Activated T-cell treated with anti-CD3 and anti-CD28 coated beads, Interleukin-2, amount 50 U/mL, for 72 hours (primary cell): ENCODE measurements at places on chromosomes 1 and 21. TPM values are rescaled to one million over a fixed set of nuclear protein-coding genes. Genes with fewer than 3 reads are reported as not detected.

- DNase-seq, result peak; percentile 21
Measured at GRCh38 chr1:87435484-87435883, 106.8 kb downstream of the LMO4 start.

DNA sequence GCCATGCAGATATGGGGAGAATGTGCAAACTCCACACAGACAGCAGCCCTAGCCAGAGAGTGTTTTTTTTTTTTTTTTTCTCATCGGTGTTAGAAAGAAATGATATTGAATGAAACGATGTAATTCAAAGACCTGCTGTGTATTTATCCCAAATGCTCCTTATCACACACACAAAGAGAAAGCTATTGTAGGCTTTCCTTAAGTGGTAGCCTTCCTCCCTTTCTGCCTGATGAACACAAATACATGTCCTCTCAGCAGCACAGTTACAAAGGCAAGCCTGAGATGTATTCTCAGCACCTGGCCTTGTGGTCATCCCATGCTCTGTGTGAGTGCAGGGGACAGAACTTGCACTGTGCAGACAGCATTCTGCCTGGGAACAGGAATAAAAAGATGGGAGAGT is 93.8 kb downstream of the PLPPR5 start:
- DNase-seq, result no peak

- DNase-seq, result no peak
Measured at GRCh38 chr1:44694863-44695478, 20.5 kb downstream of the ARMH1 start.

DNA sequence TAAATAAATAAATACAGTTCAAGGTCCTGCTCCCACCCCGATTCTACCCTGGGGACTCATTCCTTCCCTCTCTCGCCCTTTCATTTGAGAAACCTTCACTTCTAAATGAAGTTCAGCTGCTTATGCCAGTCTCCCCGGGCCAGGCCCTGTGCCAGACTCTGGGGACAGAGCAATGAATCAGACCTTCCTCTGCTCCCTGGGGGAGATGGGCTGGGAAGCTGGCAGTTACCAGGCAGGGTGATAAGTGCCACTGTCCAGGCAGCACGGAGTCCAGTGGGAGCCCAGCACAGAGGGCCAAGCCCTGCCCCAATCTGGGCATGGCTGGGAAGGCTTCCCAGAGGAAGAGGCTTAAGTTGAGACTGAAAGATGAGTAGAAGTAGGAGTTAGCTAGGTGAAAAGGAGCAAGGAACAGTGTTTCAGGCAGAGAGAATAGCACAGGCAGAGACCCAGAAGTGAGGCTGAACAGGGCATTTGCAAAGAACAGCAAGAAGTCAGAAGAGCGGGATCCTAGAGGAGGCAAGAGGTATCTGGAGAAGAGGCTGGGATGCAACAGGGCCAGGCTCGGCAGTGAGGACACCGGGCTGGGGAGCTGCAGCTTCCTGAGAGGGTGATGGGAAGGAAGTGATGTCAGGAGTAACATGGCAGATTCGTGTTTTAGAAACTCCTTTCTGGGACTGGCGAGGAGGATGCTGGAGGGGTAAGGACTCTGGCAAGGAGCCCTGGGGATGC is 13.5 kb downstream of the KCNQ4 start:
- DNase-seq, result no peak

DNA sequence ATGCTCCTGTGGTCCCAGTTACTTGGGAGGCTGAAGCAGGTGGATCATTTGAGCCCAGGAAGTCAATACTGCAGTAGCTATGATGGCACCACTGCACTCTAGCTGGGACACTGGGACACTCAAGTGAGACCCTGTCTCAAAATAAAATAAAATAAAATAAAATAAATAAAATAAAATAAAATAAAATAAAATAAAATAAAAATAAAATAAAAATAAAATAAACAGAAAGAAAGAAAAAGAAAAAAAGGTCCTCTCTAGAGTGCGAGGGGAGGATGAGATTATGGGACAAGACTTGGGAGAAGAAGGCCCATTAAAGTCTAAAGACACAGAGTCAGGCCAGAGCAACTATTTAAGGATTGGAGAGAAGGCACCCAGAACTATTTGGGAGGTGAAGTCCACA is 172.5 kb downstream of the IER5 start:
- DNase-seq, result no peak

DNA sequence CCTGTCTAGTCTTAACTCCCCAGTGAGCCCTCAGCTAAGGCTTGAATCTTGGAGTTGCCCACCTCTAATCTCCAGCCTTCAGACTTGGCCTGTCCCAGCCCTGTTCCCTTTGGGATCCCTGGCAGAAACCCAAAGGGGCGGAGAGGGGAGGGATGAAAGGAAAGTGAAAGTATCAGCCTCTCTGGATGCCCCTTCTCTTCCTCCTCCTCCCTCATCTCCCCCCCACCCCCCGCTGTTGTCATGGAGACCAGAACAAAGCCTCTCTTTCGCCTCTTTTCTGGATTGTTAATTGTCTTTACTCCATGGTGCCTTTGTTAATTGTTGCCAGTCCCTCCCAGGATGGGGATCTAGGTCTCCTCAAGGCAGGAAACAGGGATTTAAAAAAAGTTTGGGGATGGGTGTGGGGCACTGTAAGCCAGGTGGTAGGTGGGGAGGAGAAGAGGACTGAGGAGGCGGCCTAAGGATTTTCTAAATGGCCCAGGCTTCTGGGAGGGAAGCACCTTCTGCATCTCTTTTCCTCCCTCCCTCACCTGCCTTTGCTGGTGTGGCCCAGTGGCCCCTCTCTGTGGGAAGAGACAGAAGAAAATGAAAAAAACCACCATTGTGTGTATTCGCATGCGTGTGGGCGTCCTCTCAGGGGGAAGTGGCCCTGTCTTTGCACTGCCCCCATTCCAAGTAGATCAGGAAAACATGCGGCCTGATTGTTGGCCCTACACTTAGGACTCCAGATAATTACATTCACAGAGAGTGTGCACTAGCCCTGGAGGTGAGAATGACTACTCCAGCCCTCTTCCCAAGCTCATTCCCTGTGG is 7.5 kb upstream of the SOX13 start:
- no peak for DNase-seq

- DNase-seq, result no peak
Measured at GRCh38 chr1:94142022-94142421, 21.1 kb upstream of the ABCA4 start.

DNA sequence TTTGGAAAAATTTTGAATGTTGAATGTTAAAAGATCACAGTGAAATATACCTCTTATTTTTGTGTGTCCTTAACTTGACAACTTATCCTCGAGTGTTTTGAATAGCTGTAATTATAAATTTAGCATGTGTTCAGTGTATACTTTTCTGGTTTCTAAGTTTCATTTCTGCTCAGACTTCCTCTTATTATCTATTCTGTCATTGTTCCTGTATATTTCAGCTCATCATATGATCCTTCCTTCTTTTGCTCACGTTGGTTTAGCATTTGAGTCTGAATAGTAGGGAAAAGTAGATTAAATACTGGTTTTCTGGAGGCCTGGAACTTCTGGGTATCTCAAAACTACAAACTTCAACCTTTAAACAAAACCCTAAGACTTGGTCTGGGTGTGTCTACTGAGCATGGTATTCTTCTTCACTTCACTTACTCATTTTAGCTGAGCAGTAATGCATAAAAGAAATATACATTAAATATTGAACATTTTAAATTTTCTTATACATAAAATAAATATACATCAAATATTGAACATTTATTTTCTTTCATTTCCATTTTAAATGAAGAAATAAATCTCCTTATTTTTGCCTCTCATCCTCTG is 3.3 kb upstream of the ATP6V1G3 start:
- DNase-seq, result no peak

- DNase-seq, result no peak
Measured at GRCh38 chr1:170354690-170355089, 177.3 kb upstream of the GORAB start.

- no peak for DNase-seq
Measured at GRCh38 chr1:61724506-61724812, 482 bp downstream of the TM2D1 start.

DNA sequence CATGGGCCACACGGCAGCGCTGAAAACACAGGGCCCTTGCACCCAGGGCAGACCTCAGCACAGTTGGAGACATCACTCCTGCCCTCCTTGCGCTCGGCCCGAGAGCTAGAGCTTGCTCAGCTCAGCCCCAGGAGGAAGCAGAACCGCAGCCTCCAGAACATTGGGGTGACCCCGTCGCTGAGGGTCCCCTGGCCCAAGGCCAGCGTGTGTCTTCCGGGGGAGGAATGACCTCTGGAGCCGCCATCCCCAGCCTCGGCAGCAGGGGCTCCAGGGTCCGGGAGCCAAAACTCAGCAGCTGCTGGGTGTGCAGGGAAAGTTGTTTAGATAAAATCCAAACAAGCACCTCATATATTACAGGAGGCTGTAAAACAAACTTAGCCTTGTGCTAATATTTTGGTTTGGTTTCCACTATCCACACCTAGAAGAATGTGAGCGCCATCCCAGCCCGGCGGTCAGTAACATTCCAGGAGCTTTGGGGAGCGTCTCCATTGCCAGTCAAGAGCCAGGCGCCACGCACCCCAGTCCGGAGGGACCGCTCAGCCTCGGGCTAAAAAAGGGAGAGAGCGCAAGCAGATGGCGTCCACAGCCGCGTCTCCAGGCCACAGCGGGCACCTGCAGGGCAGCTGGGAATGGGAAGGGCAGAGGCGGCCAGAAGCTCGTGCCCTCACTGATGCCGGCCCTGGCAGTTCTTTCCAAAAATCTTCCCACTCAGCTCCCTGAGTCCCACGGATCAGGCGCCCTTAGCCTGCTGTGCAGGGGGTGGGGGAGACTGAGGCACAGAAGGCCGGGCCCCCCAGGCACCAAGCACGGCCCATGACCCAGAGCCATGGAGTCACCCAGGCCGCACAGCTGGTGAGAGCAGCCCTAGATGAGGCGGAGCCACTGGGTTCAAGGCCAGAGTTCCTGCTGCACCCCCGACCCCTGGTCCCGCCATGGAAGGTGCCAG is 52.0 kb downstream of the SLX9 start:
- no peak for DNase-seq

- DNase-seq, result no peak
Measured at GRCh38 chr1:109530457-109531087, 9.1 kb upstream of the GPR61 start.

DNA sequence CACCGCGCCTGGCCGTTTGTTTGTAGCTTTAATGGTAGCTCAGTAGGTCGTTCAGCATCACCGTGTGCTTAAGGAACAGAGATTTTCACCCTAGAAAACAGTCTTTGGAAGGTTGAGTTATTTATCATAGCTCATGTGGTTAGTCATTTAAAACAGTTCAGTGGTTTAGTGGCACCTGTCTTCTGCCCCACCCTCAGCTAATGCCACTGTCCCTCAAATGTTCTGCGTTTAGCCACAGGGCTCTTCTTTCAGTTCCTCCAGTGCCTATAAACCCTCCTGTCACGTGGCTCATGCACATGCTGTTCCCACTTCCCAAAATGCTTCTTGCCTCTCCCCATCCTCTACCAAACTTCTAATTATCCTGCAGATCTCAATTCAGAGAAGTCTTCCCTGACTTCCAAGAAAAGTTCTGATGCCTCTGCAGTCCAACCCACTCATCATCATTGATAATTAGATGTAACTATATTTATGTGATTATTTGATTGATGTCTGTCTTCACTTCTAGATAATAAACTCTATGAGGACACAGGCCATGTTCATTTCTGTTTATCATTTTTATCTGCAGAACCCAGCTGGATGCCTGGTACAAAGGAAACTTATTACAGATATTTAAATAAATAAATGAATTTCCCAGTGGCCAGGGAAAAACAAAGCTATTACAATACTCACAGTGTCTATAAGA is 14.4 kb upstream of the DIPK1A start:
- DNase-seq, result no peak

WDR64 gene
- total RNA-seq, result not detected

ASCL5 gene
- total RNA-seq, result 0.16 TPM

SFPQ gene
- 288 TPM for total RNA-seq

CFHR2 gene
- total RNA-seq, result not detected

OR2T2 gene
- total RNA-seq, result not detected
